ENCODE measurements at places on chromosomes 1 and 21.

DNA sequence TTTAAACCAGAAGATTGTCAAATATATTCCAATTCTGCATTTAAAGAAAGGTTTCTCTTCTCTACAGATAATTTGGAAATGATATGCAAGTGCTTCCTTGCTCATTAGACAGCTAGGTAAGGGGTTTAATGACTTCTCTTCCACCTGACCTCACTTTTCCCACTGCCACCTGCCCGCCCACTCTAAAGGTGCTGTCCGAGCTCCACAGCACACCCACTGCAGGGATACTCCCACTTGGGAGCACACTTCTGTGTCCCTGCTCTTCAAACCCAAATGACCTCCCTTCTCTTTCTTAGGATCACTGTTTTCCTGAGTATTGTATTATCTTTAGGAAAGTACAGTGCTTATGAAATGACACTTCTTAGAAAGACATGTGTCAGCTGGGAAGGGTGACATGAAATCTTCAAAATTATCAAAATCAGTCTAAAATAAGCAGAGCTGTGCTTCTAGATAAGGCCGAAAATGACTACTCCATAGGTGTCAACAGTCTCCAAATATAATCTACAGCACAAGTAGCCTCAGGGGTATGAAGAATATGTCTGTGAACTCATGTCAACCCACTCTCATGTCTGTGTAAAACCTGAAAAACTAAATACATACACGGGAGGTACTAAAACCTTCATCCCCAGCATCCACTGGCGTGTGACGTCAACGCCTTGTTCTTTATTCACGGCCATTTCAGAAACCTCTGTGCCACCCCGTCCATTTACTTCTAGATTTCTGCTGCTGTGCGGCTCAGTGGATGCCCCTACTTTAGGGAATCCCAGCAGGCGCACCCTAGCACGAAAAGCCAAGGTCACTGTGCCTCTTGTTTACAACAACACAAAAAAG is 71.0 kb downstream of the SLC45A1 start:
- no peak for DNase-seq

DNA sequence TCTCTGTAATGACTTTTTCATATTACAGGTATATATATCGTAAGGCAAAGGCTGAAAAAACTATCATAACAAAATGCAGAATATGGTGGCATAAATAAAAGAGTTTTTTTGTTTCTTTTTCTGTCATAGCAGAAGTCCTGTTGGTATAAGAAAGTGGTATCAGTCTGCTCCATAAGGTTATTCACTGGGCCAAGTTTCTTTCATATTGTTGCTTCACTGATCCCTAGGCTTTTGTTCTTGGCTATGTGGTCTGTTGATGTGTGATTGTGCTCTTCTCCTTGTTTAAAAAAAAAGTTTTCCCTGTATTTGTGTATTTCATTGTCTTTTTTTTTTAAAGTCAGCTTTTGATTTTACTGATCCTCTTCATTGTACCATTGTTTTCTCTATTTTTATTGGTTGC is 26.0 kb downstream of the PTBP2 start:
- DNase-seq = no peak

- DNase-seq = no peak
These were observed 40.6 kb upstream of the RAB4A start for GRCh38 chr1:229230140-229230892.

DNA sequence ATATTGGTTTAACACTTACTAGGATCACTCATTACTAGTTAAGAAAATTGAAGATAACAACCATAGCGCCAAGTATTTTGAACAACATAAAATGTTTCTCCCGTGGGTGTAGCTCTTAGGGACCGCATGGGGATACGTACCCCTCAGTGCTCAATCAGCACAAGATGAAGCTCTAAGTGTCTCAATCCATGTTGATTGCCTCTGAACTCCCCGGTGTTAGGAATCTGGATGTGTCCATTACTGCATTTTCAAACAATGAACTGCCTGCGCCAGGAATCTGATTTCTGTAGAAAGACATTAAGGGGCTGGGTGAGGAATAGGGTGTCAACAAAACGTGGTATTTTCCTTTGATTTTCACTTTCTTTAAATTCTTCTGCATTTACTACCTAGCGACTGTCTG is 100.2 kb downstream of the LMO4 start:
- no peak for DNase-seq

DNA sequence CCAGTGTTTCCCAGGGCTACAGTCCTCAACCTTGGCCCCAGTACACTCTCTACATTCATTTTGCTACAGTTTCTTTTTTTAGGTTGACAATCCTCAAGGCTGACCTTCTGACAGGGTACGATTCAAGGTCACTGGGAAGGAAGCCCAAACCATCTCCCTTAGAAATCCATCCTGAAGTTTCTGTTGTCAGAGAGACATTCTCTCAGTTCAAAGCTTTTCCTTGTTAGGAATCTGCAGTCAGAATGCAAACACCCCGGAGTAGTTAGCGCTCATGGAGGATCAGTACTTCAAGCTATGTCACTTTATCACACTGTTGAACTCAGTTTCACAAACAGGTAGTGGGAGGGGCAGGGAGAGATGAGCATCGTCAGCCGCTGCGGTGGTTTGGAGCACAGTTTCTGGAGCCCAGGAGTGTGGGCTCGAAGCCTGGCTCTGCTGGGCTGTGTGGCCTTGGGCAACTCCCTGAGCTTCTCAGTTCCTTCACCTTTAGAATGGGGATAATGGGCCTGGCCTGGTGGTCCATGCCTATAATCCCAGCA is 4.2 kb downstream of the SLC2A5 start:
- DNase-seq = no peak

GRCh38 chr1:196861429-196861828 is 26.4 kb upstream of the CFHR4 start:
- DNase-seq = no peak

GRCh38 chr21:27487676-27488075 is 520.8 kb upstream of the ADAMTS5 start:
- DNase-seq = no peak

DNA sequence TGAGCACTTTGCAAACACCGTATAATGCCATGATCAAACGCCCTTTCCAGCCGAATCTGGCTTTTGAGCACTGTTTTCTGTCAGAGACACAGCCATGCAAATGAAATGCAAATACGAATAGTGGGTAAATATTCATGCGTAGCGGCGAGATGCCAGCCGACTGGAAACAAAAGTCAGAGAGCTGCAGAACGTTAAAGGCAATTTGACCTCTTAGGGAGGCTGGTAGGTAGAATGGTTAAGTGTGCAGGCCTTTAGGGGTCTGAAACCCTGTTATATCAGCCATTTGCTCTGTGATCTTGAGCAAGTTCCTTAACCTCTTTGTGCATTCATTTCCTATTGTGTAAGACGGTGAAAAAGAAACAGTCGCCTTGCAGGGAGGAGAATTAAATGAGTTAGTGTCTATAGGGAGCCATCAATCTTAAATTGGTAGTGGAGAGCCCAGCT is 6.5 kb upstream of the SDHB start:
- no peak for DNase-seq

DNA sequence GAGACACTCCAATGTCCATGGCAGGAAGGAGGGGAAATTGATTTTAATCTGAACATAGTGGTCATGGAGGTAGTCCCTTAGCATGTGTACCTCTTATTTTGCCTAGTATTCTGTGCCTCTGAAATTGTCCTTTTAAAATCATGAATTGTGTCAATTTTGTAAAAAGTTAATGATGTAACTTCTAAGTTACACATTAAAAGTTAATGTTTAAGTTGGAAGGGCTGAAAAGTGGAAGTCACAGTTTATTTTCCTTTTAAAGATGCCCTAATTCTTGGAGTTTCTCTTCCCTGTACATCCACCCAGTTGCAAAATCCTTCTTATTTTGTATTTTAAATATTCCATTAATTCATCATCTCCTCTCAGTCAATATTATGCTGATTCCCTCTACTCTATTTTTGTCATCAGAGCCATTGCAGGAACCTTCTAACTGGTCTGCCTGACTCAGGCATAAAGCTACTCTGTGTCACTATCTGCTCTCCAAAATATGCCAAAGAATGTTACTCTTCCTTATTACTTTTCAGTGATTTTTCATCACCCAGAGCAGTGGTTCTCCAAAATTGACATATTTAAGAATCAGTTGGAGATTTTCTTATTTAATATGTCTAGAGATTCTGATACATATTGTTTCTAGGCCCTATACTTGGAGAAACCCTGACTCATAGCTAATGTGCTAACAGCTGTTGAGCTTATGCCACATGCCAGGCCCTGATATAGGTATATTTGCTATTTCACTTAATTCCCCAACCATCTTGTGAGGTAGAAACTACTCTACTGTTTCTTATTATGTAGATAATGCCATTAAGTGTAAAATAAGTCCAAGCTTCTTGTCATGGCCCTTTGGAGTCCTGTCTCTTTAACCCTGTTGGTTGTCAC is 5.1 kb downstream of the HOOK1 start:
- no peak for DNase-seq
